Endothelial cell of umbilical vein (primary cell): ENCODE measurements at places on chromosomes 2 and 18. TPM values are rescaled to one million over a fixed set of nuclear protein-coding genes. Genes with fewer than 3 reads are reported as not detected.

DNA sequence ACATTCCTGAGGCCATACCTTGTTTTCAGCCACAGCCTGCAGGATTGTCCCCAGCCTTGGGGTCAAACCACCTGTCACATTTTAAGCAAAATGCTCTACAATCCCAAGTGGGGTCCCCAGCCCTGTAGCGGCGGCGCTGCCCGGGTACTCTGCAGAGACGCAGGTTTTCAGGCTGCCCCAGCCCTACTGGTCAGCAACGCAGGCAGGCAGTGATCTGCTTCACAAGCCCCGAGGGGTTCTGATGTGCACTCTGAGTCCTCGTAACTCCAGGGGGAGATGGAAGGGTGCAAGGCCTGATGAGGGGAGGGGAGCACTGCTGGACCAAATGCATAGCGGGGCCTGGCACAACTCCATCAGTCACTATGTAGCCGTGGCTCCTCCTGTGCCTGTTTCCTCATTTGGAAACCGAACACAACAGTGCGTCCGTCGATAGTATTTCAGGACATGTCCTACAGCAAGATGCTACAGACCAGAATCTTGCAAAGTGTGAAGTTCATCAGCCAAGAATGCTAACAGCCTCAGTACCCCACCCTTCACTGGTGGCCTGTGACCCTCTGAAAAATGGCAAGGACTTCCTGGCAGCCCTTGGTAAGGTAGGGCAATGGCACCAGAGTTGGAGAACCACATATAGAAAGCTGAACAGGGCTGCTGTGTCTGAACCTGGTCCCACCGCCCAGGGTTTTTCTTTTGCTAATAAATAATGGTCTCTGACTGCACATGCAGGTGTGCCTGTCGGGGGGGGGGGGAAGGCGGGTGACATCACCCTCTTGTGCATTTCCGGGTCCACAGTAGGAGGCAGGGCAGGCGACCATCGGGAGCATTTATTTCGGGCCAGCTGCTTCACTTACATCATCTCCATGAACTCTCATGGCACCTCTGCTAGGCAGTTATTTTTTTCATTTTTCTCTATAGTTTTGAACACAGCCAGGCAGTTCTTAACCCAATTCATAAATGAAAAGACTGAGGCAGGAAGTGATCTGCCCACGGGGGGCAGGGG, 50.6 kb upstream of the TFCP2L1 start:
- no peaks in the 10 kb centered on the region for H3K27me3 ChIP-seq
- no peaks in the 10 kb centered on the region for H3K36me3 ChIP-seq
- H3K27ac ChIP-seq, result no peak overlapping the region
- no peak overlapping the region for H3K4me3 ChIP-seq
- no peaks in the 10 kb centered on the region for H3K4me1 ChIP-seq

DNA sequence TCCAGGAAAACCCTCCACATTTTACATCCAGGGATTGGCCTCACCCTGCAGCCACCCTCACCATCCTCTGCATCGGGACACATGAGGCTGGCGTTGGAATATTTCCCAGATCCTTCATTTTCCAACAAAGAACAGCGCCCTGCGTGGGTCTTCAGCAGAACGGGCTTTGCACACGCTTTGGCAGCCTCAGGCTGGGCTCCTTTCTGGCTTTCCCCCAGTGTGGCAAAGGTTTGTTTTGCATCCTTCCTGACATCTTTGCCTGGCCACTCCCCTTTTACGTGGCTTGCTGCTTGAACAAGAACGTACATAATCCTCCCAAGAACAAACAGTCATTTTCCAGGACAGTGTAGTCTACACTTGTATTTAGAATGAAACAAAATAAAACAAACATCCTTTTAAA, 25.6 kb upstream of the GREB1 start:
- H3K36me3 ChIP-seq, result no peaks in the 10 kb centered on the region
- H3K4me3 ChIP-seq, result no peak overlapping the region
- no peak for DNase-seq
- H3K4me1 ChIP-seq, result no peaks in the 10 kb centered on the region
- H3K27me3 ChIP-seq, result no peaks in the 10 kb centered on the region
- no peak overlapping the region for H3K27ac ChIP-seq

GRCh38 chr2:9972621-9973479, 21.4 kb downstream of the GRHL1 start:
- H3K4me1 ChIP-seq, result peaks cover 37% of the 10 kb centered on the region
- H3K4me3 ChIP-seq, result no peak overlapping the region
- H3K36me3 ChIP-seq, result no peaks in the 10 kb centered on the region
- peak; percentile 28 for DNase-seq
- no peak overlapping the region for H3K27ac ChIP-seq

GRCh38 chr2:98901702-98902101, 34.3 kb downstream of the CRACDL start:
- H3K27me3 ChIP-seq, result peaks cover 3% of the 10 kb centered on the region
- no peak overlapping the region for H3K27ac ChIP-seq
- H3K4me1 ChIP-seq, result no peaks in the 10 kb centered on the region
- no peaks in the 10 kb centered on the region for H3K36me3 ChIP-seq
- DNase-seq, result no peak

RAB27B gene
- total RNA-seq, result 0.09 TPM in 1 of 2 replicates, not detected in the other
